Right hindlimb (tissue), 1 donor: ENCODE measurements at places on chromosomes 7 and 10.

DNA sequence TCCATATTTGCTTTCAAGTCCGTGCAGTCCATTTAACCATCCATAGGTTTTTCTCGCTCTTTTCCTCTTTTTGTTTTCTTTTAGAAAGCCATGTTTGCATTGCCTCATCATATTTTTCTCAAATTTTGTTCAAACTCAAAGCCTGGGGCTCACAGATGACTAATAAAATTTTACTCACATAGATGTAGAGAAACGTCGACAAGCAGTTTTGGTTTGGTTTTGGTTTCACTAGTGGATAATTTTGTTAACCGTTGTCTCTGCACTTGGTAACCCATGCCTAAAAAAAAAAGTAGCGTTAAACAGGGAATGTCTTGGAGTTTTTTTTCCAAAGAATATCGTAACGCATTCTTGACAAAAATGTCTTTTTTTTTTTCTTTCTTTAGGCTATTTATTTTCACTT lies 344.2 kb upstream of the GALNT17 start:
- DNase-seq: no peak

GRCh38 chr7:116340943-116341907 lies 130.9 kb downstream of the TES start:
- DNase-seq: no peak

DNA sequence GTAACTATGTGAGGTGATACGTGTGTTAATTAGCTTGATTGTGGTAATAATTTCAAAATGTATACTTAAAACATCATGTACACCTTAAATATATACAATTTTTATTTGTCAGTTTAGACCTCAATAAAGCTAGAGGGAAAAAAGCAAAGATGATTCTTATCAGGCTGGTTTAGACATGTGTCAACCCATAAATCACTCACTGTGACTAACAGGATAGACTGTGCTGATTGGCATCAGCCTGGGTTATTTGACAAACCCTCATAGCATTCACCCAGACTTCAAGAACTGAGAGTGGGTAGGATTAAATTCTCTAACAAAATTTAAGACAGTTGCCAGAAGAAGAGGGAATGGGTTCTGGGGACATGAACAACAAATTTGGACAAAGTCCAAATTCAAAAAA lies 73.8 kb upstream of the TMEM140 start:
- DNase-seq: no peak

DNA sequence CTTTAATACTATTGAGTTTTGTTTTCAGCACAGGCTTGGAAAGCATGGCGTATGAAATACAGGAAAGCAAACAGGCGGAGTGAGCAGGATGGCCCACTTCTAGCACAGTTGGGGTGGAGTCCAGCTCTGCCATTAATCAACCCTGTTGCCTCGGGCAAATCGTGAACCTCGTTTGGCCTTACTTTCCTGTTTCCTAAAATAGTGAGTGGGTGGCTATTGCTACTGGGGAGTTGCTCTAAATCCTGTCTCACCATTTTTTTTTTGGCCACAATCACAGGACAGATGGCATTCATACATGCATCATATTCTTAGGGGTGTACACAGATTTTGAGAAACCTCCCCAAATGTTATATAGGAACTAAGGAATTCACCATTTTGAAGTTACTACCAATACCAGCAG lies 157.8 kb downstream of the ANLN start:
- DNase-seq: no peak

DNA sequence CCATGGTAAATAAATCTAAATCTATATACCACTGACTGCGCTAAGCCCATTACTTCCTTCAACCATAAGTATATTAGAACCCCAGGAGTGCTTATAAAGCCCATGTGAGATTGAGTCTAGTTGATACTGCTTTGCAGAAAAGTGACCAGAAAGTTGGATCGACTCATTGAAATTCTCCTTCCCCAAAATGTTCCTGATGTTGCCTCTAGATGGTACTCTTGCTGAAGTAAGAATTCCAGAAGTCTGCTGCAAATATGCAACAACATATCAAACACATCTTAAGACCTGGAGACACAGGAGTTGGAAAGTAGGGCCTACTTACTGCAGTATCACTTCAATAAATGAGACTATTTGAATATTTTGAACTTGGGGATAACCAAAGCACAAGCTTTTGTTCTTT lies 550.8 kb downstream of the IPMK start:
- DNase-seq: no peak

DNA sequence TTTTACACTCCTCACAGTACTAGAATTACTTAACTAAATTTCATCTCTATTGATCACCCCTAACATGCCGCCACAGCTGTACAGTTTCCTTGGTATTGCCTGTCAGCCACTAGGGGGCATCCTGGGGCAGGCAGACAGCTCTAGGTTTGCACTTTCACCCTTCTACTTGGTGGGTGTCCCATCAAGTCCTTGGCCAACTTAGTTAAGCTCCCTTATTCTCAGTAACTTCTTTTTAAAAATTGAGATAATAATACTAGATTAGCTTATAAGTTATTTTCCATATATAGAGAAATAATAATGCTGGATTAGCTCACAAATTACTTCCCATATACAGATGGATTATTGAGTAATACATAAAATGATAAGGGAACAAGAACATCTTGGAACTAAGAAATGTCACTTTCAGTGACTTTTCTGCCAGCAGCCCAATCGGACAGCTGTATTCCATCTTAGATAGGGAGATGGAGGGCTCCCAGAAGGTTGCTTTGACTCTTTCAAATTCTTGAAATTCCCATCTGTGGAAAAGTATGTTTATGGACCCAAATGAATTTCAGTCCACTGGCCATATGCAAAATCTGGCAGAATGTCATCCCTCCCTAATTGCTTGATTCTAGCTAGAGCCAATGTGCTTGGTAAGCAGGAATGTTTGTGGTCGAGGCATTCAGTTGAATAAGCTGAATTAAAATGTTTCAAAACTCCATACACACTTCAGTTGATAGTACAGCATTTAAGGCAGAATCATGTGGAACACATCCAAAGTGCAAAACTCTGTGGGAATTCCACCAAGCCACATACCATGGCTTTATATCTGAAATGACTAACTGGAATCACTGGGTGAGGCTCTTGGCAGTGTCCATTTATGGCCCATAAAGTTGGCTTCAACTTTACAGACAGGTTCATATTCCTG lies 309.7 kb downstream of the CSTF2T start:
- peak; percentile 35 for DNase-seq

- DNase-seq: no peak
Measured at GRCh38 chr10:64733980-64734379, 1212.8 kb downstream of the REEP3 start.

DNA sequence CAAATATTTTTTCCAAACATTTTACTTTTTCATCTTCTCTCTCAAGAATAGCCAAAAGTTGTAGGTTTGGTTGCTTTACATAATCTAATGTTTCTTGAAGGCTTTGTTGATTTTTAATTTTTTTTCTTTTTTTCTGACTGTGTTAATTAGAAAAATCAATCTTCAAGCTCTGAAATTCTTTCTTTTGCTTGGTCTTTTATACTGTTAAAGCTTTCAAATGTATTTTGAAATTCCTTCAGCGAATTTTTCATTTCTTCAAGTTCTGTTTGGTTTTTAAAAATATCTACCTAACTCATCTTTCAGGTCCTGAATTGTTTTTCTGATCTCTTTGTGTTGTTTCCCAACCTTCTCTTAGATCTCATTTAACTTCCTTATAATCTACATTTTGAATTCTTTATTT lies 109.3 kb downstream of the SLC25A40 start:
- DNase-seq: no peak

GRCh38 chr7:149245244-149245643 lies 5.8 kb downstream of the ZNF212 start:
- DNase-seq: no peak
